ENCODE measurements at places on chromosomes 2 and 18. TPM values are rescaled to one million over a fixed set of nuclear protein-coding genes. Genes with fewer than 3 reads are reported as not detected.

MARCO gene
- total RNA-seq = not detected

ANKRD62 gene
- not detected for total RNA-seq

STK17B gene
- 6.3 TPM for total RNA-seq

SLC38A11 gene
- not detected for total RNA-seq

FOXD4L1 gene
- 0.37 TPM for total RNA-seq

SOX11 gene
- total RNA-seq = not detected

IL36B gene
- total RNA-seq = 0.37 TPM

CLHC1 gene
- 3.0 TPM for total RNA-seq

KIF1A gene
- total RNA-seq = 0.69 TPM

CPO gene
- not detected for total RNA-seq

FLACC1 gene
- not detected for total RNA-seq

DCDC2C gene
- total RNA-seq = not detected

LONRF2 gene
- total RNA-seq = 3.0 TPM

GREB1 gene
- total RNA-seq = 3.7 TPM

BIRC6 gene
- total RNA-seq = 36.8 TPM

ARL4C gene
- 74.7 TPM for total RNA-seq

IL18R1 gene
- total RNA-seq = 0.72 TPM

Data from A549 treated with ZK216348 at 1 μM for 4 hours (cell line).